ENCODE measurements at places on chromosomes 11 and 22.

DNA sequence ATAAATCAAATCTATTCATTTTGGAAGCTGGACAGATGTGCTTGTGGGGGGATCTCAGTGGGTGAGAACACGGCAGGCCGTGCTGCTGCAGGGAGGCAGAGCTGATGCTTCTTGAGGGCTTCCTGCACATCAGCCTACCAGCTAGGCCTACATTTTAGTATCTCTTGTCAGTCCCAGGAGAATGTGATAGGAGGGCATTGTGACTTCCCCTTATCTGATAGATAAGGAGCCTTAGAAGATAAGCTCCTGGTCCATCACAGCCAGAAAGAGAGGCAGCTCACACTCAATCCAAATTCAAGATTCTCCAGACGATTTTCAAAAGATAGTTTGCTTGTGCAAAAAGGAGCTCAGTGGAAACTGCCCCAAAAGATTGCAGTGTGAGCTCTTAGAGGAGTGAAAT lies 89.0 kb downstream of the SHANK2 start:
- no peak for DNase-seq

- no peak for DNase-seq
These were observed 9.4 kb downstream of the PCF11 start for GRCh38 chr11:83166193-83166866.

GRCh38 chr11:116539836-116540418 lies 232.9 kb downstream of the BUD13 start:
- no peak for DNase-seq

- DNase-seq, result no peak
These were observed 95.6 kb downstream of the UVRAG start for GRCh38 chr11:75910426-75911145.

- DNase-seq, result no peak
These were observed 15.9 kb downstream of the GALNT18 start for GRCh38 chr11:11605821-11606450.

- DNase-seq, result no peak
These were observed 31.4 kb upstream of the TTC12 start for GRCh38 chr11:113282898-113283437.

DNA sequence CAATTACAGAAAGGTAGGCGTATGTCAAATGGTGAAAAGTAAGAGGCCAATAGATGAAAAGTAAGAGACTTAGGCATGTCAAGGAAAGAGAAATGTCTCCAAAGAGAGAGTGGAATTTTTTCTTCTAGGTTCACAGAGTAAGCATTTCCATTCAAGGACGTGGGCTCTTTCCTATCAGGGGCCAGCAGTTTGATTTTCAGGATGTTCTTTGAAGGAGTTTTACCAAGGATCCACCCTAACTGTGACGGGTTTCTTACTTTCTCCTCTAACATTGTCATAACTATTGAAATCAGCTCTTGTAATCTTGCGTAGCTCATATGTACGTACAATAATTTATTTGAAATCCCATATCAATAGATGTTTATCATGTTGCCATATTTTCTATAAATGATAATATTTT lies 2112.2 kb upstream of the RAG2 start:
- no peak for DNase-seq

DNA sequence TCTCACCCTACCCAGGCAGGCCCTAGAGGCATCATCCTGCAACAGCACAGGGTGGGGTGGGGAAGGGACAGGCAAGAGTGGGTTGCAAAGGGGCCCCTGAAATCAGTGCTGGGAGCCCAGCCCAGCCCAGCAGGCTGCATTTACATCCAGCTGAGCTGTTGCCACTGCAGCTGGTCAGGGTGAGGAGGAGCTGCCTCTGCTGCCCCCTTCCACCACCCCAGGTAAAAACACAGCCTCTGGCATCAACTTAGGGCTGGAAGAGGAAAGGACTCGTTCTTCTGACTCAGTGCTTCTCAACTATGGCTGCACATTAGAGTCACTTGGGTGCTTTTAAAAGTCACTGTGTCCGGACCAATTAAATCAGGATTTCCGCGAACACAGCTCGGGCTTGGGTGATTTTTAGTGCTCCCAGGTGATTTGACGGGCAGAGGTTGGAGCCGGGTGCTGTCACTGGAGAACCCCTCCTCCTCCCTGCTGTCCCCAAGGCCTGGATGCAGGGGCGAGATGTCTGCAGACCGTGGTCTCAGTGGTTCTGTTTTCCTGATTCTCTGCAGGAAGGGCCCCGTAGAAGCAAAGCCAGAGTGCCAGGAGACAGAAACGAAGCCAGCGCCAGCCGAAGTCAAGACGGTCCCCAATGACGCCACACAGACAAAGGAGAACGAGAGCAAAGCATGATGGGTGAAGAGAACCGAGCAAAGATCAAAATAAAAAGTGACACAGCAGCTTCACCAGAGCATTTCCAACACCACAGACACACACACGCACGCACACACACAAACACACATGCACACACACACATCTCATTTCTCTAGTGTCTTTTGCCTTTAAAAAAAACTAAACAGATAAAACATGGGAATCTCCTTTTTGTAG lies 39.4 kb upstream of the TTC12 start:
- no peak for DNase-seq
